Gastrocnemius medialis (tissue), 4 donors: ENCODE measurements at places on chromosomes 12 and 14. TPM values are rescaled to one million over a fixed set of nuclear protein-coding genes. Genes with fewer than 3 reads are reported as not detected.

The NOC4L gene
- total RNA-seq, result 24.0 TPM

The CISTR gene
- not detected for total RNA-seq

The CFL2 gene
- 360 TPM for total RNA-seq

The ITGA7 gene
- 69.7 TPM for total RNA-seq

The TMEM119 gene
- total RNA-seq, result 0.85 TPM

The GLS2 gene
- total RNA-seq, result not detected

The SERPINA10 gene
- 0.23 TPM for total RNA-seq

The GPR33 gene
- total RNA-seq, result not detected

The RARG gene
- 4.4 TPM for total RNA-seq

The ASB2 gene
- 819 TPM for total RNA-seq

The LRTM2 gene
- total RNA-seq, result not detected

The REC8 gene
- total RNA-seq, result 0.27 TPM

The CHMP4A gene
- 29.8 TPM for total RNA-seq

The RDH12 gene
- not detected for total RNA-seq

The OR4K2 gene
- not detected for total RNA-seq

The PPP1R36 gene
- 0.31 TPM for total RNA-seq

The AQP2 gene
- total RNA-seq, result not detected

The MYF6 gene
- 1,770 TPM for total RNA-seq

The EIF2S3B gene
- 0.31 TPM for total RNA-seq

The POTEM gene
- not detected for total RNA-seq

The GRIN2B gene
- not detected for total RNA-seq

The LMO3 gene
- total RNA-seq, result 1.9 TPM
